Bone marrow (tissue), 2 donors: ENCODE measurements at places on chromosomes 11 and 22.
A peak's percentile ranks its signal among the peaks of the same experiment; 100 is the strongest.

DNA sequence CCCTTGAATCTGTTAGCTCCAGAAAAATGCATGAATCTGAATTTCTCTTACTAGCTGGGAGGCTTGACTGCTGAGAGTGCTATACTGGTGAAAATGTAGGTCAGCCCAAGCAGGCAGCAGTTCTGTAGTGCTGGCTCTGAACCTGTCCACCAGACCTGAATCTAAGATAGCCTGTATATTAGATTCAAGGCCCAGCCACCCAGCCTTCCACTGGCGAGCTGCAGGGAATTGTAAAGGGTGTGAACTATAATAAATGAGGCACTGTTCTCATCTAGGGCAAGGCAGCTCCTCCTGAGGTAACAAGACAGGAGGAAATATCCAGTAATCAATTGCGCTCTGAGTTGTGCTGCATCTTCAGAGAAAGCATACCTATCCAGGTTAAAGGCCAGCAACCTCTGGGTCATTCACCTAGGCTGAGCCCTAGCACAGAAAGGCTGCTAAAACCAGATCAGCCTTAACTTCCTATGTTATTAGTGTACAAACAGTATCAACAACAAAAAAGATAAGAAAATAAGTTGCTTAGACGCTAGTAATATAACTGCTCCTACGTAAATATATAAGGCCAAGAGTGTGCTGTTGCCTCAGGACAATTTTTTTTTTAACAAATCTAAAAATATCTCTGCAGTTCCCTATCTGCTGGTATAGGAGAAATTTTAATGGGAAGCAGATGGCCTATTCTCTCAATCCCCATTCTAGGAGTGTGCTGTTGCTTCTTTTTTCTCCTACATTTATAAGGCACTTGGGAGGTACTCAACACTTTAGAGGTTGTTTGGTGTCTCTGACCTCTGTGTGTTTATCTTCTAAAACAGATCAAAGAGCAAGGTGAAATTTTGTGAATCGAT, 63.0 kb downstream of the RELT start:
- no peak for DNase-seq

GRCh38 chr22:50672471-50673230, at the start of gene SHANK3:
SHANK3 (plus strand) TSS chr22:50672823.
- peak; percentile 72 for DNase-seq

- peak; percentile 95 for DNase-seq
These were observed 9.2 kb downstream of the FXYD2 start for GRCh38 chr11:117815262-117815803.

GRCh38 chr11:19391026-19391425, 150.3 kb upstream of the E2F8 start:
- DNase-seq, result no peak

DNA sequence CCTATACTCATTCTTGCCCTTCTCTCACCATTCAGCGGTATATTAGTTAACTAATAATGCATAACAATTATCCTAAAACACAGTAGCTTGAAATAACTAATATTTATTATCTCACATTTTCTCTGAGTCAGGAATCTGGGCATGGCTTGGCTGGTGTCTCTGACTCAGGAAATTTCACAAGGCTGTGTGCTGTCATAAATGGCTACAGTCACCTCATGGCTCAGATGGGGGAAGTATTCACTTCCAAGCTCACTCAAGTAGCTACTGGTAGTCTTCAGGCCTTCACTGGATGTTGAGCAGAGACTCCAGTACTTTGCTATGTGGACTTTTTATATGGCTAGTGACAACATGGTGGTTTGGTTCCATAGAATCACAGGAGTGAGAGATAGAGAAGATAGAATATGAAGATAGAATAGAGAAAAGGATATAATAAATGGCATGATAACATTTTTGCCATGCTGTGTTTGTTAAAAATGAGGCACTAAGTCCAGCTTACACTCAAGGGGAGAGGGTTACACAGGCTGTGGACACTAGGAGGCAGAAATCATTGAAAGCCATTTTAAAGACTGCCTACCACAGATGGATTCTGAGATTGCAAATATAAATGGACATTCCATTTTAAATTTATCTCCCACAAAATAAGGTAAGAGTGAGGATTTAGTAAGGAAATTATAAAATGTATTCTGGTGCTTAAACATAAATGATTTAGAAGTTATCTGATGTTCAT, 997.8 kb upstream of the CHORDC1 start:
- no peak for DNase-seq

DNA sequence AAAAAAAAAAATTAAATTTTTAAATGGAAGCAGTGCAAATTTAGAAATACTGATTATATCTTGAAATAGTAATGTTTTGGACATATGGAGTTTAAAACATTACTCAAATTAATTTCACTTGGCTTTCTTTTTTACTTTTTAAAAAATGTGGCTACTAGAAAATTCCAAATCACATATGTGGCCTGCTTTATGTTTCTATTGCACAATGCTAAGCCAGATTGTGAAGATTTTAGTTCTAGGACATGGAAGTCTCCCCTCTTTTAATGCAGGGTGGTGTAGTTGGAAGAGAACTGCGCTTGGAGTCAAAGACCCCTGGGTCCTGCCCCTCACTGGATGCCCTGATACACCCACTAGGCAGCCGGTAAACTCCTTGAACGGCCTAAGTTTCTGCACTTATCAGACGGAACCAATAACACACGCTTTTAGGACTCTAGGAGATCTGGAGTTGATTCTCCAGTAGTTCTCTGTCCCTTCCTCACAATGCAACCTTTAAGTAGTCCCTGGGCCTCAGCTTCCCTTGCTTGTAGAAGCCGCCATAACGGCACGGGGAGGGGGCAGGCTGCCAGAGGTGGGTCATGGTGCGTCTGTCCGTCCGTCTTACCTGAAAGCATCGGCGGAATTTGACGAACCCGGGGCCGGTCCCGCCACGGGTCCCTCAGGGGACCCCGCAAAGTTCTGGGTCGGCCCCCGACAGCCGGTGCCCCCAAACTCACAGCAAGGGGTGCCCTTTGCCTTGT, 505 bp downstream of the FAM227A start:
- no peak for DNase-seq

DNA sequence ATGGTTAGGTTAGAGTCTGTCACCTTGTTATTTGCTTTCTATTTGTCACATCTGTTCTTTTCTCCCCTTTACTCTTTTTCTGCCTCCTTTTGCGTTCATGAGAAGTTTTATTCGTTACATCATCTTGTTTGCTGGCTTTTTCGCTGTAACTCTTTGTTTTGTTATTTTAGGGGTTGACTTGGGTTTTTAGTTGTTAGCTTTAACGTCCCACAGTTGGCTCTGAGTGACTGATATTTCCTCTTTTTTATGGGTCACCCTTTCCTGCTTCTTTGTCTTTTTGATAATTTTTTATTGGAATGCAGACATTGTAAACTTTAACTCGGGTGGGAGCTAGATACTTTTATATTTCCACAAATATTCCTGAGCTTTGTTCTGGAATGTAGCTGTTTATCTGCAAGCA, 13.3 kb upstream of the TNNT3 start:
- peak; percentile 38 for DNase-seq

GRCh38 chr11:118746988-118747585, 43.9 kb downstream of the DDX6 start:
- DNase-seq, result no peak

GRCh38 chr22:49042877-49043859, 784.5 kb downstream of the BRD1 start:
- no peak for DNase-seq

DNA sequence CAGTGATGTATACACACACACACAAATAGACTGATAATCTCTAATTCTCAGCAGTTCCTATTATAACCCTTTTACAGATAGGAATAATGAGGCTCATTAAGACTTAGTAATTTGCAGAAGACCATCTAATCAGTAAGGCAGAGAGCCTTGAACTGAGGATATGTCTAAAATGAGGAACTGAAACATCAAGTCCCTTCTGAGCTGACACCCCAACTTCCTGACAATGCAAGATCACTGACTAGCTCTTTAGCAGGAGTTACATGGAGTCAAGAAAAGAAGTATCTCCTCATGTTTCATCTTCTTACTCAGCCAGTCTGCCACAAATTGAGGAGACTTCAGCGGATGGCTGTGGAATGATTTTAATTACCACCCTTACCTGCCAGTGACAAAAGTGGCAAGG, 193.0 kb downstream of the MSANTD4 start:
- DNase-seq, result no peak

- DNase-seq, result no peak
These were observed 158.6 kb upstream of the BDNF start for GRCh38 chr11:27858866-27859265.

DNA sequence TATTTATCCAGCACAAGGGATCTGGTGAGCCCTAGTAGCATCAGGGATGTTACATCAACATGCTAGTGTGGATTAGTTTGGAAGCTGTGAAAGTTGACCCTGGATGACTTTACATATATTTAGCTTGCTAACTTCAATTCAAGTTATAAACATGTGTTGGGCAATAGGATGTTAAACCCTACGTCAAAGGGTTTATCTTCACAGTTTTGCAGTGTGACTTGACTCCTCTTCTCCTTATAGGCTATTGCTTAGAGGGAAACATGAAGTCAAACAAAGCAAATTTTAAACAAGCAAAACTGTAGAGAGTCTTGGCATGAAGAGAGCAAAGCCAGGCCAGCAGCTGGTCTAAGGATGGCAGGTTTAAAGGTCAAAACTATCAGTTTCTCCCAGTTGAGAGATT, 11.3 kb upstream of the CTSC start:
- no peak for DNase-seq

DNA sequence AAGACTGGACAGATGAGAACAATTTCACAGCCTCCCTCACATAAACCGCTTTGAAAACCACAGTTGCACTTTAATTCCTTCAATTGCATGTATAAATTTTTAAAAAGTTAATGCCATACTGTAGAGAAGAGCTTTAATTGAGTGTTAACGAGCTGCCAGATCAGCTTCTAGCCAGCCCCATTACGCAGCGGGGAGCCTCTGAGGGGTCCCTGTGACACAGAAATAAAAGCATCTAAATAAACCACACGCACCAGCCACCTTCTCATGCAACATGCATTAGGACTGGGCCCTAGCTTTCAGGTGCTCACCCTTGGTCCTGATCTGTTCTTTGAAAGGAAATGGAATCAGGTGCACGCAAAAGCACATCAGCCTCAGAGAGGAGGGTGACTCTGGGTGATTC, 111.7 kb downstream of the SPATA19 start:
- no peak for DNase-seq

GRCh38 chr11:64353715-64354506, 5.1 kb upstream of the RPS6KA4 start:
- DNase-seq, result no peak

GRCh38 chr11:83007909-83008580, 63.7 kb downstream of the RAB30 start:
- DNase-seq, result no peak

DNA sequence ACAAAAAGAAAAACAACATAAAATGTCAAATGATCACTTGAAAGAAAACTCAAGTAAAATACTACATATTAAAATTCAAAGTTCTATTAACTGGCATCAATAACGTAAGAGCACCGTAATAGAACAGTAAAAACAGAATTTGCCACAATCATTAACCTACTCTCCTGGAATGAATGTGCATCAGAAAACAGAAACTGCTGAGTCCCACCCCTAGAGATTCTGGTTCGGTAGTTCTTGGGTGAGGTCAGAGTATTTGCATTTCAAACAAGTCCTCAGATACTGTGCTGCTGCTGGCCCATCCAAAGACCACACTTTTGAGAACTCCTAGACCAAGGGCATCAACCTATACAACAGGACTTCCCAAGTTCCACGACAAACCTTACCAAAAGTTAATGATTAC, 23.5 kb downstream of the PITPNB start:
- no peak for DNase-seq

- DNase-seq, result no peak
These were observed 96.8 kb downstream of the BDNF start for GRCh38 chr11:27603376-27603990.

GRCh38 chr11:93221539-93221938, 23.7 kb upstream of the SLC36A4 start:
- no peak for DNase-seq

GRCh38 chr11:86256608-86257007, 12.1 kb downstream of the EED start:
- DNase-seq, result no peak

DNA sequence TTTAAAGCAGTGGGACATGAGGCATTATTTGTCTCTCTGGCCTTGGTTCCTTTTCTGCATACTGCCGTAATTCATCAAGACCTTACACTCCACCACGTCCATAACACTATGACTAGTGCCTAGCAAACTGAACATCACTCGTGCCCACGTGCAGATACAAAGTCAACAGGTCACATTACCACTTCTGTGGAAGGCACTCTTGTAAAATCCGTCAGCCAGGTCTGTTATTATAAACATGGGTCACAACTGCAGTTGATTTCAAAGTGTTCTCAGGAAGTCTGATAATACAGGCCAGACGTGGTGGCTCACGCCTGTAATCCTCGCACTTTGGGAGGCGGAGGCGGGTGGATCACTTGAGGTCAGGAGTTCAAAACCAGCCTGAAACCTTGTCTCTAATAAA, 14.1 kb downstream of the VSIG10L2 start:
- no peak for DNase-seq

GRCh38 chr11:38594895-38595294, 1996.9 kb upstream of the RAG2 start:
- DNase-seq, result no peak
